ENCODE measurements at places on chromosomes 3 and 15.

GRCh38 chr3:160163229-160163878, 61.9 kb upstream of the C3orf80 start:
- DNase-seq: no peak

GRCh38 chr3:63207066-63207590, 71.0 kb upstream of the SYNPR start:
- DNase-seq: no peak

- DNase-seq: no peak
These were observed 90.8 kb upstream of the C3orf80 start for GRCh38 chr3:160134454-160134853.

DNA sequence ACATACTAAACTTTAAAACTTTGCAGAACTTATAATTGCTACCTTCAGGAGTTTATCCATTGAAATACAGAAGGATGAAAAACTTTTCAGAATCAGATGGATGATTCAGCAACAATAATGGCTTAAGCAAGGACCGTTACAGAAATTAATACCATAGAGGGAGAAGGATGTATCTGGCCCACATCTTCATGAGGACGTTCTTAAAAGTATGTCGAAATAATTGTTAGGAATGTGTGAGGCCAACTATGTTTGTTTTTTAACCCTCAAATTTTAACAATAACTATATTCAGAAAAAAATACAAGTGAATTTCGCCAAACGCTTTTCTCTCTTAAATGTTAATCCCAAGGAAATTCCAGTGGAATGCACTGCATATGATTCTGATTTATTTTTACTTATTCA, 105.2 kb upstream of the EPHA3 start:
- no peak for DNase-seq

GRCh38 chr3:184466413-184466960, 86.6 kb downstream of the CHRD start:
- DNase-seq: no peak

GRCh38 chr3:58355179-58355578, 22.5 kb downstream of the PXK start:
- no peak for DNase-seq

DNA sequence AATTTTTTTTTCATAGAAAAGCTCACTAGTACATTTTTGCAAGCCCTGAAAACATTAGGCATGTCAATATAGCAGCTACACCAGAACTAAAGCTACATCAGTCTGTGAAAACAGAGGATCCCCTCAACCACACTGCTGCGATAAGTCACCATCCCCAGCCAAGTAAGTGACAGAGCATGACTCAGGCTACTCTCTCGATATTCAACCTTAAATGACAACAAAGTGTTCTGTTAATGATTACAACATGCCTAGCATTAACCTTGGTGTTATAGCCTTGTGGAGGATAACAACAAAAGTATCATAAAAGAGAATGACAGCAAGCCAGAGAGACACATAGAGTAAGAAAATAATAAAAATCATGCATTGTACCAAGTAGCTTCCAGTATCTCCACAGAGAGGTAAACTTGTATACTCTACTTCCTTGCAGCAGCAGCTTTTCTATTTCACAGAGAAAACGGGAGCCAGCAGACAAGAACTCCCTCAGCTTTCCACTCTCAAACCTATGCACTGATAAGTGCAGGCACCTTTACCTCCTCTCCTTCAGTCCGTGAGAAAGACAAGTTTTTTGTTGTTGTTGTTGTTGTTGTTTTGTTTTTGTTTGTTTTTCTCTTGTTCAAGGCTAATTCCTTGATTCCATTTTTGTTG, 76.6 kb downstream of the GBE1 start:
- DNase-seq: no peak

DNA sequence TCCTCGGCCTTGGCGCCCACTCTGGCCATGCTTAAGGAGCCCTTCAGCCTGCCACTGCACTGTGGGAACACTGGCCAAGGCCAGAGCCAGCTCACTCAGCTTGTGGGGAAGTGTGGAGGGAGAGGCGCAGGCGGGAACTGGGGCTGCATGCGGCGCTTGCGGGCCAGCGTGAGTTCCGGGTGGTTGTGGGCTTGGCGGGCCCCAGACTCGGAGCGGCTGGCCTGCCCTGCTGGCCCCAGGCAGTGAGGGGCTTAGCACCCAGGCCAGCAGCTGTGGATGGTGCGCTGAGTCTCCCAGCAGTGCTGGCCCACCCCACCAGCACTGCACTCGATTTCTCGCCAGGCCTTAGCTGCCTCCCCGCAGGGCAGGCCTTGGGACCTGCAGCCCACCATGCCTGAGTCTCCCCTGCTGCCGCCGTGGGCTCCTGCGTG, 13.1 kb upstream of the UBP1 start:
- DNase-seq: no peak
